ENCODE measurements at places on chromosomes 12 and 14.

DNA sequence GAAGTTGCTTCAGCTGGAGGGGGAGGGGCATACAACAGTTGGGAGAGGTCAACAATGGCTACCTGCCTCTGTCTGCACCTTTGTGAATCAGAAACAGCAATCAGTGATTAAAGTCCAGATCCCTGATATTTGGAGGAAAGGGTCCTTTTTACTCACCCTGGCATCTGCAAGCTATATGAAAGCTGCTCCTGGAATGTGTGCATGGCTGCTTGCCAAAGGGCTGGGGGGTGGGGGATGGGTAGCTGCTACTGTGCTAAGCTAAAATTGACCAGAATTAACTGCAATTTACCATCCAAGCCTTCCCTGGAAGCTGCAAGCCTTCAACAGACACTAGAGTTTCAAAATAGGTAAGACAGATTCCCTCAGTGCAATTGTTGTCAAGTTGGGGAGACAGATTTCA lies 13.5 kb upstream of the GTF2A1 start:
- DNase-seq, result no peak

DNA sequence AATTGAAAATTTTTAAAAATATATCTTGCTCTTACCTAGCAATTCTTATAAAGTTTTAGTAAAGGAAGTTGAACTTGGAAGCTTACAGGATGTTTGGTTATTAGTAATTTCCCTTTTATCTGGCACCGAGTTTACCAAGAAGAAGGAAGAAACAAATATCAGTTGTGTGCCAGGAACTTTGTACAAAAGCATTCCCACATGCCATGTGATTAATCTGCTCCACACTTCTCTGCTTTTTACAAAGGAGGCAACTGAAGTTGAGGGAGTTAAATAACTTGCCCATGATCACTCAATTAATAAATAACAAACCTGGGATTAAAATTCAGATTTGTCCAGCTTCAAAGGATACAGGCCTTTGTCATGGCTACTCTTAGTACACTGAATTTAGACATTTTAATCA lies 122.5 kb upstream of the BCAT1 start:
- DNase-seq, result no peak

DNA sequence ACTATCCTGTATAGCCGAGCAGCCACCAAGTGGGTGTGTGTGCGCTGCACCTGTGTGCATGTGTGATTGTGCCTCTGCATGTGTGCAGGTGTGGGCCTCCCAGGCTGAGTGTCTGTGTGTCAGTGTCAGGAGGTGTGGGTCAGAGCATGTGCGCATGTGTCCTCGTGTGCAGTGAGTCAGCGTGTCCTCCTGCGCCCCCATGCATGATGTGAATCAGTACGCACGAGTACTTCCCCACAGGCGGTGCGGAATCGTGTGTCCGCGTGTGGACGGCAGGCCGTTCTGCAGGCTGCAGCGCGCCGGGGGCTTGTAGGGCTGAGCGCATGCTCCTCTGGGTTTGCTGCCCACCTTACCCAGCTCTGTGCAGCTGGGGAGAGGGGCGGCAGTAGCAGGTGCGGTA lies 34.2 kb downstream of the DTX1 start:
- DNase-seq, result no peak

- DNase-seq, result no peak
Observed at GRCh38 chr12:84660139-84660538, 252.5 kb downstream of the SLC6A15 start.

DNA sequence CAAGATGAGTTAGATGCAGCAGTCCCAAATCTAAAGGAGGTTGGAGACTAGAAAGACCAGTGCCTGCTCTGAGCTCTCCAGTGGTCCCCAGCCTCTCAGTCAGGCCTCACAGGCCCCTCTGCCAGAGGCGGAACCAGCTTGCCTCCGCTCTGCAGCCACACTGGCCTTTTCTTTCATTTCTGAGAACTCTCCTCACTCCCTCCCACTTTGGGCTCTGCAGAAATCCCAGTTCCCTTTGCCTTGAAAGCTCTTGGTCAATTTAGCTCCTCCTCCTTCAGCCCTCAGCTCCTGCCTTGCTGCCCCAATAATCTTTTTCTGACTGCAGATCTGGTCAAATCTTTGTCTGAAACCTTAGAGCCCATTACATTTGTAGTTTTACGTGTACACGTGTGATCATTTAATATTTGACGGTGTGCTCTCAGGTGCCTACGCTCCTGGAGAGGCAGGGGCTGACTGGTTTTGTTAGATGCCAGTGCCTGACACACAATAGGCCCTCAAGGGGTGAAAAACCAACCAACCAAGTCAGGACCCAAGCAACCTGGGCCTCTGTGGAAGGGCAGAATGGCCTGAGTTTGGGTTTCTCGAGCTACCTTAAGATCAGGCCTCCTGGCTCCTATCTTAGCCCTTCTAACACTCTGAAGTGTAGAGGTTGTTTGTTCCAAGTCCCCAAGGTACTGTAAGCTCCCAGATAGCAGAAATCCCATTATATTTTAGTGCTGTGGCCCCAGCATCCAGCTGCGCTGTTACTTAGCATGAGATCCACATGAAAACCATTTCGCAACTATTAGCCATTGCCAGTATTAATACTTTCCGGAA lies 1.1 kb upstream of the NUDT4 start:
- DNase-seq, result no peak

- DNase-seq, result no peak
Observed at GRCh38 chr12:114903083-114903691, 219.2 kb upstream of the TBX3 start.

GRCh38 chr14:38083039-38083438 lies 124.7 kb upstream of the SSTR1 start:
- no peak for DNase-seq

- DNase-seq, result peak; percentile 88
Observed at GRCh38 chr14:69726761-69727511, 40.0 kb upstream of the SRSF5 start.

DNA sequence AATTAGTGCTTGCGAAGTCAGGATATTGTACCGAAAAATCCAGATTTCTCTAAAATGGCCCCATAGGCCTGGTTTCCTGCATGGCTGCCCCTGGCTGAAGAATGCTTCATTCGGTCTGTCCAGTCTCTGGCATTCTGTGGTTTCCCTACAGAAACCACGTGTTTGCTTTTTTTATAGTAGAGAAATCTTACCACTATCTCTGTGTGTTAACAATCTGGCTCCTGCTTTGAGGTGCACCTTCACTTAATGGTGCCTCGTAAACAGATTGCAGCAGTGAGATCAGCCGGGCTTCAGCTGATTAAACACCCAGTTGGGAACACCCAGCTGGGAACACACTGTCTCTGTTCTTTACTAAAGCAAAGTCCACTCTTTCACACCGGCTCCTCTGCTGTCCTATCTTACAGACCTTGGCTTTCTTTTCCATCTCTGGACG lies 6.7 kb upstream of the DNAAF2 start:
- no peak for DNase-seq

- DNase-seq, result no peak
Observed at GRCh38 chr12:16600525-16600924, 5.4 kb downstream of the LMO3 start.

DNA sequence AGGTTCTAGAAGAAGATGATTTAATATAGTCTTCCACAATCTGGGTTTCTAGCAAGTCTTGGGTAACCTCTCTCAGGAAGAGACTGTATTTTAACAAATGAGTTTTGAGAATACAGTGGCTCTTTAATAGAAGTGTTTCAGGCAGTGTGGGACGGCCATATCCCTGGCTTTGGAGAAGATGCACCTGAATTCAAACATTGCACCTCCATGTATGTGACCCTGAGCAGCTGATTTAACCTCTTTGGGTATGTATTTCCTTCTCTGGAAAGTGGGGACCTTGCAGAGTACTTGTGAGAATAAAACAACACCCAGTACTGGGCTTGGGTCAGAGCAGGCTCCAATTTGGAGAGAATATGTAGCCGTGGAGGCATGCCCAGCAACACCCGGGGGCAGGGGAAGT lies 15.8 kb upstream of the VRK1 start:
- DNase-seq, result no peak

DNA sequence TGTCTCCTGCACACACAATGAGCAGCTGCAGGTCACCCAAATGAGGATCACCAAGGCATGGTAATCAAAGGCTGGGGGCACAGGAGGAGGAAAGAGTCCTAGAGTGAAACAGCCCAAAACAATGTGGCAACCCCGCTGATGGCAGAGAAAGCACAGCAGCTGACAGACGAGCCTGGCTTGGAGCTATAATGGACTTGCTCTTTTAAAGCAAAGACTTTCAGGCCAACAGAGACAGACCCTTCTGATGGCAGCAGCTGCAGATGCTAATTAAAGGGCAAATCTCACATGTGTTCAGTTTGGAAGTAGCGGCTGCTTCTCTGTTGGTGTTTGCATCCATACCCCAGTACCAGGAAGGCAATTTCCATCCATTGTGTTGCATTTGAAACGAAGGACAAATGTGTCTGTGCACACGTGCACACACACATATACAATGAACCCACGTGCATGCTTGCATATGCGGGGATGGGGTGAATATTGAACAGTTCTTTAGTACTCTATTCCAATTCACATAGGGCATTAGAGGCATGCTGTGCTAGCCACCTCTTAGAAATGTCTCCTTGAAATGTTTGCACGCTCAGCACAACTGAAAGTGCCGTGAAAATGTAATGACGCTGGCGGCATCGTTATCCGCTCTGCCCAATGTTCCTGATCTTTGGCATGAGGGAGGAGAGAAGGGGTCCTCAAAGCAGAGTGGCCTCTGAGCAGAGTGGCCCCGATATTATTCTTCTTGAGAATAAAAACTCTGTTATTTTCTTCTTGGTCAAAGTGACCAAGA lies 38.1 kb downstream of the CIT start:
- DNase-seq, result no peak

DNA sequence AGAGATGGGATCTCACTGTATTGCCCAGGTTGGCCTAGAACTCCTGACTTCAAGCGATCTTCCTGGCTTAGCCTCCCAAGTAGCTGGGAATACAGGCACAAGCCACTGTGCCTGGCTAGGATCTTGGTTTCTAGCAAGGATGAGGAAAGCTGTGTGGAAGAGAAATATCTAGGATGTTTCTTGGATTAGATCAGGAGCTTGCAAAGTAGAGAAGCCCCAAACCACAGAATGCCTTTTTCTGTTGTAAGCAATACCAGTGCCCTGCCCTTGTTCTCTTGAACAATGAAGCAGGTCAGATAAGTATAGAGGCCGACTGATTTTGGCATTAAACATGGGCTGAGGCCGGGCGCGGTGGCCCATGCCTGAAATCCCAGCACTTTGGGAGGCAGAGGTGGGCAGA lies 44.3 kb upstream of the STRN3 start:
- no peak for DNase-seq

DNA sequence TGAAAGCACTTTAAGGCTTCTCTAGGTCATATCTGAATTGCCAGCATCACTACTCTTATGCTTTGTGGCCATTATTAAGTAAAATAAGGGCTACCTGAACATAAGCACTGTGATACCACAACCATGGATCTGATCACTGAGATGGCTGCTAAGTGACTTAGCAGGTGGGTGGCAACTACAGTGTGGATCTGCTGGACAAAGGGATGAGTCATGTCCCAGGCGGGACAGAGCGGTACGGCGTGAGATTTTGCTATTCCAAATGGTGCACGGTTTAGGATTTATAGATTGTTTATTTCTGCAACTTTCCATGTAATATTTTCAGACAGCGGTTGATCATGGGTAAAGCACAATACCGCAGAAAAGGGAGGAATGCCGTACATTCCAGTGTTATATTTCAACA lies 39.4 kb downstream of the MLXIP start:
- DNase-seq, result no peak

- no peak for DNase-seq
Observed at GRCh38 chr14:24243336-24243836, 963 bp upstream of the TINF2 start.

- no peak for DNase-seq
Observed at GRCh38 chr12:84502180-84502860, 410.3 kb downstream of the SLC6A15 start.

DNA sequence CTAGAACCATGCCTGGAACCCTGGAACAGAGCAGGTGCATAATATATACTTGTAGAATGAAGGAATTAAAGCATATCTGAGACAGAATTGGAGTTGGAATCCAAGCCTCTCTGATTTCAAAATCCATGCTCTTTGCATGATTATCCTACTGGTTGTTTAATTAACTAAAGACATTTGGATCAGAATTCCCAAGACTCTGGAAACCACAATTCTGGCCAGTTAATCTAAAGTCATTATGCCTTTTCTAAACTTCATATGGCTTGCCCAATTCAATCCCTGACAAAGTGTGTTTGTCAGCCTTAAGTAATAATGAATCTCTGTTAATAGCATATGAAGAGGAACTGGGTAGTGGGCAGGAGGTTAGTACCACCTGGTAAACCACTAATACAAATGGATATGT lies 422.6 kb downstream of the ATP23 start:
- no peak for DNase-seq

- no peak for DNase-seq
Observed at GRCh38 chr14:97025722-97026121, 228.5 kb downstream of the VRK1 start.

GRCh38 chr14:65243766-65244442 lies 141.6 kb upstream of the MAX start:
- DNase-seq, result no peak

DNA sequence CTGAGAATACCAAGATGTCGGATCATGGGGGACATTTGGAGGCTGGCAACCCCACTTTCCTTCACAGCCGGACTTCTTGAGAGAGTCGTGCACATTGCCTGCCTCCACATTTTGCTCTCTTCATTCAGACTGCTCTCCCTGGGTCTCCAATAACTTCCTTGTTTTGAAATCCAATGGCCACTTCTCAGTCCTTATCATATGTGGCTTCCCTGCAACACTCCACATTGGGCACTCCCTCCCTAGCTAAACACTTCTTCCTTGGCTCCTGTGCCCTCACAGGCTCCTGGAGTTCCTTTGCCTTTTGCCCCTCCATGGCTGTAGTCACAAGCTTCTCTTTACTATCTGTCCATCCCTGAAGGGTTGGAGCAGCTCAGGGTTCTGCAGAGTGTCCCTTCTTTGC lies 30.1 kb downstream of the NPC2 start:
- DNase-seq, result no peak

DNA sequence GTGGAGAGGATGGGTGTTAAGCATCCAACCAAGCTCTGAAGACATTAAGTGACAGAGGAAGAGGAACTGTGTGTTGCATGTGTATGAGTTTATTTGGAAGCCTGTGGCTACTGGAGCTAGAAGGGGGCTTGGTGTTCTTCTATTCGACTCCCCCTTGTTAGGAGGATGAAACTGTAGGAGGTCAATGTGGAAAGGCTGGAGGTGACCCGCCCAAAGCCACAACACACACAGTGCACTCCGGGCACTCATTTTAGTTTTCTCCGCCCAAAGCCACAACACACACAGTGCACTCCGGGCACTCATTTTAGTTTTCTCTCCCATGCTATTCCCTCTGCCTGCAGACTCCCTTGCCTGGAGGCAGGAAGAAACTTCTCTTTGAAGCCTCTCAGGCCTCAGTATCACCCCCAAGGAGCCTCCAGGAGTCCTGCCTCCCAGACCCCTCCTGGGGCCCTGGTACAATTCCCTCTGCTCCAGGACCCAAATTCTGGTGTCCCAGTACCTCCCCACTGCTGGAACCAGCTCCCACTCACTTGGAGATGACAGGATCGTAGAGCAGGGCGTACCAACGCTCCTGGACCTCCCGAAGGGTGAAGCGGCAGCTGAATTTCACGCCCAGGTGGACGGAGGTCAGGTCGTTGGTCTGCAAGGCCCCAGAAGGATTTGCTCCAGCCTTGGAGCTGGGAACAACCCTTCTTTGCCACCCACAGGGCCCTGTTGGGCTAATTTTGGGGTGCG lies 3.8 kb downstream of the MCRS1 start:
- DNase-seq, result no peak

- no peak for DNase-seq
Observed at GRCh38 chr12:2167231-2167630, 114.4 kb downstream of the CACNA1C start.
